ENCODE measurements at places on chromosomes 5 and 9.

GRCh38 chr5:73814233-73814846 lies 188.3 kb downstream of the ARHGEF28 start:
- no peak for DNase-seq

- DNase-seq, result no peak
Observed at GRCh38 chr9:81559709-81560108, 129.6 kb downstream of the TLE1 start.

DNA sequence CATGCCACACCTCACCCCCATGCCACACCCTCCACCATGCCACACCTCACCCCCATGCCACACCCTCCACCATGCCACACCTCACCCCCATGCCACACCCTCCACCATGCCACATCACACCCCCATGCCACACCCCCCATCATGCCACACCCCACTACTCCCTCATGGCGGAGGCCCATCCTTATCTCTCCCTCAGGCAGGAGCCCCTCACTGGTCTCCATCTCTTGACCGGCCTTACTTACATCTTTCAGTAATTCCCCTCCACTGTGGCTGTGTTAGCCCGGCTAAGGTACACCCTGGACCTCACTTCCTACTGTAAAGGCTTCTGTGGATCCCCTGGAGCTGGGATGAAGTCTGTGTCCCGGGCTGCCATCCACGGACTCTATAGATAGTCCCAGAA lies 102.0 kb downstream of the OLFM1 start:
- no peak for DNase-seq

DNA sequence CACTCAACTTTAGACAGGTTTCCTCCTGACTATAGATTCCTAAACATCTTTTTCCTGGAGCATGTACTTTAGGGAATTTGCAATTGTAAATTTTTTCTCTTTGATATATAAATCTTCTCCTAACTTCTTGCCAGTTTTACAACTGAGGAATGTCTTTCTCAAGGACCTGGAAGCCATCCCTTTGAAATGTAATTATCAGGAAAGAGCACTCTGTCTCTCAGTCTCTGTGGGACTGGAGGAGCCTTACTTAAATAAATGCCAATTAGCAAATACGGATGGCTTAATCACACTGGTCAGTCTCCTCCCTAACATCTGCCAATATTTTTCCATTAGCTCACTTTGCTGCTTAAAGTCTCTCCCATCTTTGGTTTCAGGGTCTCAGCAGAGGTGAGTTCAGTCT lies 344.3 kb upstream of the ARRDC3 start:
- DNase-seq, result no peak

- no peak for DNase-seq
Observed at GRCh38 chr5:73998489-73998888, 372.5 kb downstream of the ARHGEF28 start.

All from stimulated activated CD4-positive, alpha-beta T cell treated with anti-CD3 and anti-CD28 coated beads, Interleukin-1b, Interleukin-23, amount 100 ng/mL, for 1 hour (primary cell).